ENCODE measurements at places on chromosomes 1 and 21.
A peak's percentile ranks its signal among the peaks of the same experiment; 100 is the strongest.

DNA sequence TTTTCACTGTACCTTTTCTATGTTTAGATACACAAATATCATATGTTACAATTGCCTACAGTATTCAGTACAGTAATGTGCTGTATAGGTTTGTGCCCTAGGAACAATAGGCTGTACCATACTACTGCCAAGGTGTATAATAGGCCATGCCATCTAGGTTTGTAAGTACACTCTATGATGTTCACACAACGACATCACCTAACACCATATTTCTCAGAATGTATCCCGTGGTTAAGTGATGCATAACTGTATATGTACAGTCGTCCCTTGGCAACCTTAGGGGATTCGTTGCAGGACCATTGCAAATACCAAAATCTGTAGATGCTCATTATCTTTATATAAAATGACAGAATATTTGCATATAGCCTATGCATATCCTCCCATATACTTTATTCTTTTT lies 5.8 kb upstream of the SSR2 start:
- DNase-seq: no peak

GRCh38 chr1:87044840-87045239 lies 130.4 kb downstream of the HS2ST1 start:
- no peak for DNase-seq

DNA sequence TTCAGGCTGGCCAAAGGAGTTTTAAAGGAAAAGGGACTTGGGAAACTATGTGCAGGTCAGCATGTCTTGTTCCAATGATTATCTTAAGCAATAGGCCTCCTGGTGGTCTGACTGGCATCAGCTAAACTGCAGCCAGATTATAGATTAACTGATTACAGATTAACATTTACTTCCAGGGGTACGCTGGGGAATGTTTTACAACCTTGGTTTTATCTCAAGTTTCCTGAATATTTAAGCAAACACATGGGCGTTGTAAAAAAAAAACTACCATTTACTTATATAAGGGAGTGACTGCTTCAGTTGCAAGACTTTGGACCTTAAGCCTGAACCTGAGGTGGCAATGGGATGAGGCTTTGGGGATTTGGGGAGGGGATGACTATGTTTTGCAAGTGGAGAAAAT lies 600.6 kb upstream of the B3GALT2 start:
- no peak for DNase-seq

GRCh38 chr1:197801111-197801482 lies 25.8 kb upstream of the DENND1B start:
- no peak for DNase-seq

DNA sequence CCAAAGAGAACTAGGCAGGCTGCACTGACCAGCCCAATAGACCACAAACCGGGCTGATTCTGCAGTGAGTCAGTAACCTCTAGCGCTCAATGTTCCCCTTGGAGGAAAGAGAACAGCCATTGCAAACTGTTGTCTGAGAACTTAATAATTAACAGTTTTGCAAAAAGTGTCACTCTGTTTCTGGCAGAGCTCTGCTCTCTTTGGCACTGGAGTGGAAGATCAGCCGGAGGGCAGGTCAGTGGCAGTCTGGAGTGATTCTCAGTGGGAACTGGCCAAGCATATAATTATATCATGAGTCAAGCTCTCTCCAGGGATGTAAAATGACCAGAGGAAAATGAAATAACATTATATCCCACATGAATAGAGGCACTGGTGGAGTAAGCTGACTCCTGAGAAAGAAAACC lies 238.3 kb downstream of the HLX start:
- DNase-seq: peak; percentile 61

GRCh38 chr1:167775178-167775577 lies 53.4 kb downstream of the MPZL1 start:
- no peak for DNase-seq

DNA sequence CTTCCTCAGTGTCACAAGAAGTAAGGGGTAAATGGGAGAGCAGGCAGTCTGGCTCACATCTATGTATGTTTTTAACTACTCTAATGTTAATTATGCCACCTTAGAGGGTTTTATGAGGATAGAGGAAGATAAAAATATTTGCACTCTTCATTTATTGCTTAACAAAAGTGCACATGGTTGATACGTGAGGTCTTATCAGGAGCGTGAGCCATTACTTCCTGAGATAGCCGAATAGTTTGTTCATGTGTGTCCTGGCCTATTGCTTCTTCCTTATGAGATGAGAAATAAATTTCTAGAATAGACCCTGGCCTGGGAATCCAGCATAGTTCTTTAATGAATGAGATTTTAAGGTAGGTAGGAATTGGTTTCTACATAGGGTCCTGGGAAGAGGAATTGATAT lies 471.1 kb upstream of the B3GALT2 start:
- DNase-seq: no peak

- no peak for DNase-seq
Measured at GRCh38 chr1:28971980-28972771, 57.8 kb downstream of the EPB41 start.

GRCh38 chr1:7299994-7300393 lies 471.1 kb upstream of the VAMP3 start:
- no peak for DNase-seq

GRCh38 chr1:116380499-116381242 lies 7.6 kb downstream of the ATP1A1 start:
- no peak for DNase-seq

- no peak for DNase-seq
Measured at GRCh38 chr1:6984986-6985385, 199.7 kb downstream of the CAMTA1 start.

DNA sequence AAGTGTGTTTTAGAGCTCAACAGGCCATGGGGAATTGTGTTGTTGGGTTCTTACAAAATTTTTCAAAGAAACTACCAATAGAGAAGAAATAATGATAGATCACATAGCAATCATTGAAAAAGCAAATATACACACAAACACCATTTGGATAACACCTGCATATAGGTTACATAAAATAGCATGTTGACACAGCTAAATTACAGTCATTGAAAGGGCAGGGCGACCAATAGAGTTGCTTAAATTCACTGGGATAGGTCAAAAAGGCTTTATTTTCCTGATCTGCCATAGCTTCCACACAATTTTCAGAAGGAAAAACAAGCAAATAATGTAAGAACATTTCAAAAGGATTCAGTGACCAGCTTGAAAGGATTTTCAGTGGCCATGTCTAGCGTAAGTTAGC lies 57.9 kb upstream of the FGGY start:
- no peak for DNase-seq

GRCh38 chr1:59452559-59452958 lies 155.7 kb downstream of the FGGY start:
- DNase-seq: no peak

DNA sequence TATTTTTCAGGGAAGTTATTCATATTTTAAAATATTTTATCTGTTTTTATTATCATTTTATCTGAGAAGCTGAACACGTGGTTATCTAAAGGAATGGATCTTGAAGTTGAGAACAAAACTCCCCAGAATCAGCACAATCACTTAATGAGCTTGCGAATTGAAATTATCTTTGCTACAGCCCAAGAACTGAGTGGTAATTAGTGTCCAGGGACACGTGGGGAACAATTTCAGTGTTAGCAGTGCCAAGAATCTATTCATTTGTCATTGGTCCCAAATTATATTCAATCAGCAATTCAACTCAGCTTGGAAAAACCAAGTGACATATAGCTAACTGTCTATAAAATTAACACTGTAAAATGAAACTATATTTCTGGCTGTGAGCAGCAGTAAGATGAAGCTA lies 197.6 kb upstream of the UBE2U start:
- no peak for DNase-seq

- no peak for DNase-seq
Measured at GRCh38 chr21:32978331-32979270, 47.1 kb upstream of the OLIG2 start.
